Suppressor macrophage treated with lipopolysaccharide for 1 hour (primary cell): ENCODE measurements at places on chromosomes 7 and 10.

DNA sequence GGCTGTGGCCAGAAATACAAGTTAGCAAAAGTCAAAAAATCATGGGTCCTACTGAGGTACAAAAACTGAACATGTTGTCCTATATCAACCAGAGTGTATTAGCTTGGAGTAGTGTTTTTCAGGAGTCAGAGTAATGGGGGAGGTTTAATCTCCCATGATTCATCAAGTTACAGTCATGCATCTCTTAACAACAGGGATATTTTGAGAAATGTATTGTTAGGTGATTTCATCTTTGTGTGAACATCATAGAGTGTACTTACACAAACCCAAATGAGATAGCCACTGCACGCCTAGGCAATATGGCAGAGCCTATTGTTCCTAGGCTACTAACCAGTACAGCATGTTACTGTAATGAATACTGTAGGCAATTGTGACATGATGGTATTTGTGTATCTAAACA, 14.9 kb upstream of the TES start:
- DNase-seq: no peak

- DNase-seq: no peak
These were observed 45.9 kb upstream of the DRGX start for GRCh38 chr10:49441488-49442476.

DNA sequence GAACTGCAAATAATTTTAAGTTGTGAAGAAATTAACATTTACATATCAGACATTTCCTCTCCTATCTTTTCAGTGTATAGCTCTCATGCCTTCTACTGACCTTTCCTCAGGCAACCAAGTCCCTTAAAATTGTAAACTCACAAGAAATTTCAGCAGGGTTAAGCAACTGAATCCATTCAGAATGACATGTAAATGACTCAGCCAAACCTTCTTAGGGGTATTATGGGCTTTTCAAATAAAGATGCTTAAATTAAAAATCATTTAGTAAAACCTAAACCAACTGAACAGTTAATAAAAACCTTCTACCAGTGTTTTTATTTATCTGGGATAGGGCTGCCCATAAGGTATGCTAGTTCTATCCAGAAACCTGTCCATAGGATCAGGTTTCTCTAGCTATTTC, 20.7 kb downstream of the WAPL start:
- peak; percentile 27 for DNase-seq

DNA sequence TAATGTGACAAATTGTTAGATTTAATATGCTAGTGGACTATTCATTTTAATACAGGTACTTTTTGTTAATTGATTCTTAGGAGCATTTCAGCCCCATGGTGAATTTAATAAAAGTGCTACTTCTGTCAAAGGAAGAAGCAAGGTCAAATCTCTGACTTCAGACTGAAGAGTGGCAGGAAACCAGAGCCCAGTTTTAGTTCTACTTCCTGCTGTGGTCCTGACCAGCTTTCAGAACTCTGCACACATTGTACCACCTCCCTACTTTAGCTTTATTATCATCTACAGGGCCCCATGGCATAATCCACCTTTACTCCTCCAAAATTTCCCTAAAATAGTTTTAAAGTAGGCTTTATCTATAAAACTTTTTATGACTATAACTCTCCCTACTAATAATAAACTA, 33.7 kb downstream of the CTTNBP2 start:
- no peak for DNase-seq

DNA sequence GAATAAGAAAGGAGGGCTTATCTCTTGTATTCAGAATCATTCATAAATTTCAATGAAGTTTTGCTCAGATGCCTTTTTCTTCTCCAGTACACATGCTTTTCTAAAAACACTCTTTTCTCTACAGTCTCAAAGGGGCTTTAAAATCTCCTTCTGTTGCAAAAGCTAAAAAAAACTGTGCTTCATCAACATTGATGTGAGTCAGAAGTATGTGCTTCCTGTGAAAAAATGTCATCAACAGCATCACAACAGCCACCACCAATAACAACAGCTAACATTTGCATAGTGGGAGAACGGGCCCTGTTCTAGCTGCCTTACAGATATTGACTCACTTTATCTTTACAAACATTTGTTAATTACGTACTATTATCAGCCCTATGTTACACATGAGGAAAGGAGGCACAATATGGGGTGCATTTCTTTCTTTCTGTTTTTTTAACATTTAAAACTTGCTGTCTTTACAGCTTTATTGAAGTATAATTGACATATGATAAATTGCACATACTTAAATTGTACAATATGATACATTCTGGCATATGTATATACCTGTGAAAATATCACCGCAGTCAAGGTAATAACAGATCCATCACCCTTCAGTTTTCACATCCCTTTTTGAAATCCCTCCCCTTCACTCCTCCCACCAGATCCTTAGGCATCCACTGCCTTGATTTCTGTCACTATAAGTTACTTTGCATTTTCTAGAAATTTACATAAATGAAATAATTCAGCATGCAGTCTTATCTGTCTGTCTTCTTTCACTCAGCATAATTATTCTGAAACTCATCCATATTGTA, 1605.4 kb upstream of the LRRTM3 start:
- no peak for DNase-seq

- DNase-seq: no peak
These were observed 213.9 kb upstream of the PPP2R2D start for GRCh38 chr10:131686781-131687420.

DNA sequence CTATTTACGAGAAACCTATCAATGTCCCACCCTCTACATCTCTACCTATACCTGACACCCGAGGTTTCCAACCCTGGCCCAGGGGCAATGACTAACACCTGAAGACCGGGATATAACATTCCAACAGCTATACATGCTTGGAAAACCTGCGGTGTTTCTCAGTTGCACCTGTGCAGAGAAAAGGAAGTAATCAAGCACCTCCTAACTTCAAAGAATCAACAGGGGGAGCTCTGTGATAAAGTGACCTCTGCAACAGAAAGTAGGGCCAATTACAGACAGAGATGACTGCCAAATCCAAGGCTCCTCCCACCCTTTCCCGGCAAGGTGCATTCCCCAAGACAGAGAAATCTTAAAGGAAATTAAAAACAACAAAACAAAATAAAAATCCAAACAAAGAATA, 41.3 kb downstream of the CCDC6 start:
- peak; percentile 42 for DNase-seq

DNA sequence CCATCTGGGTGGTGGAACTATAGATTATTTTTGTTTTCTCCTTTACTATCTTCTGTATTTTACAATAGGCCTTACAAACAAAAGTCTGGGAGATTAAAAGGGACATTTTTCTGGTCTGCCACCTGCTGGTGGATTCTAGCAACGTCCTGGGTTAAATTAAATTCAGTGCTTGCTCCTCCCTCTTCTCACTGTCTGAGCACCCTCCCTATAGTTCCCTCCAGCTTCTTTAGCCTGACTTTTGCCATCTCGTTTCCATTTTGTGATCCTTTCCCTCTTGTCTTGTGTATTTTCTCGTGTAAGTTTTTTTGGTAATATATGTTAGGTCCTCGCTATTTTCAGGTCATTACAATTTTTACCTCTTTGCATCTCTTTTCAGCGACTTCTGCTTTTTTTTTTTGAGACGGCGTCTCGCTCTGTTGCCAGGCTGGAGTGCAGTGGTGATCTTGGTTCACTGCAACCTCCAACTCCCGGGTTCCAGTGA, 16.1 kb downstream of the ANKRD16 start:
- peak; percentile 79 for DNase-seq

DNA sequence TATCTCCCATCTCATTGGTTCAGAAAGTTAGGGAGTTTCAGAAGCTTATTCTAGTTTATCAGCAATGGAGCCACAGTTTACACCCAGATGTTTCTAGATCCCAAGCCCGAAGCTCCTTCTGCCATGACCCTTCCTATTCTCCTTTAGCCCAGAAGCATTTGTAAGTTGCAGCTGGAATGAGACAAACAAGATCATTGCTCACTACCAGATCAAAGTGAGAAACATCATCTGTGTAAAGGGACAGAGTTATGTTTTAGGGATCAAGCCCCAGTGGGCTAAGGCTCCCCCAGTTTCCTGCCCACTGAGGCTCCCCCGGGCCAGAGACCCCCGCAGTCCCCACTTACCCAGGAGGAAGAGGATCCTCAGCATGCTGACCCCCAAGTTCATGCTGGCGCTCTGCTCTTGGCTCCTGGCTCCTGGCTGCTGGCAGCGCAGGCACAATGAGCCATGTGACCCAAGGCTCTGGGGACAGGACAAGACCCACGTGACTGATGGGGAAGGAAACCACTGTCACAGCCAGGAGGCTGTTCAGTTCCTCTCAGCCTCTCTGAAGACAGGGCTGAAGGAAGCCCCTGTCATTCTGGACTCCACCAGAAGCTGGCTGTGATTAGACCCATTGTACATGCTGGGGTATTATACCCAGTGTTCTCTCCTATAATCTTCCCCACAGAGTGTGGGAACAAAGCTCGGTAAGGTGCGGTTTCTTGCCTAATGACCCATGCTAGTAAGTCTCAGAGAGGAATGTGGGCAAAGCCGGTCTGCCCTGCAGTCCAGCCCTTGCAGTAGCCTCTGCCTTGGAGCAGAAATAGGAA, at the start of gene TMEM273:
TSS of gene TMEM273 (minus strand) at position 442 of the 812 bp plus-strand sequence. CDS start at position 387, 55 bp downstream.
- peak; percentile 83 for DNase-seq

DNA sequence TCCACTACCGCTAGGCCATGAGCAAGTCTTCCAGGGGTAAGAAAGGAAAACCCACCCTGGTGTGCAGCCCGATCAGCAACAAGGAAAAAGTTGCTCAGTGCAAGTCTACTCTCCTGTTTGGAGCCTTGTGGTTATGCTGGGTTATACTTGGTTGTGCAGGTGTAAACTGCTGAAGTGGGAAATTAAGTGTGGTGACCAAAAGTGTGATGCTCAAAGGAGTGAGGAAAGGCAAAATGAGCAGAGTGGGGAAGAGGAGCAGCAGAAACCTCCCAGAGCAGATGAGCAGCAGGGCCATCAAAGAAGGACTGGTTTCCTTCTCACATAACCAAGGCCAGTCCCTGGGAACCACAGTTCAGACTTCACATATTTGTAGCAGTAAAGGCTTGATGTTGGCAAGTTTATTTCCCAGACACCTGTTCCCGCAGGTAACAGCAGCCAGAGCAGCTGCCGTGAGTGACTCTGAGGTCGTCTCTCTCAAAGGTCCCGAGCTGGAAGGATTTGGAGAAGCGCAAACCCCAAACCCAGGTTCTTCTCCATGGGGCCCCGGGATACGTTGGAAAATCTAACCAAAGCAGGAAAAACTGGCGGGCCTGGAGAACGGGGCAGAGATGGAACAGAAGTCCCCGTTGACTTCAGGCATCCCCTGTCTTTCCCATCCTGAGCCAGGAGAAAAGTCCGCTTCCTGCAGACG, 607 bp upstream of the SMO start:
- no peak for DNase-seq

GRCh38 chr7:38195804-38196595, 18.0 kb downstream of the STARD3NL start:
- DNase-seq: no peak

DNA sequence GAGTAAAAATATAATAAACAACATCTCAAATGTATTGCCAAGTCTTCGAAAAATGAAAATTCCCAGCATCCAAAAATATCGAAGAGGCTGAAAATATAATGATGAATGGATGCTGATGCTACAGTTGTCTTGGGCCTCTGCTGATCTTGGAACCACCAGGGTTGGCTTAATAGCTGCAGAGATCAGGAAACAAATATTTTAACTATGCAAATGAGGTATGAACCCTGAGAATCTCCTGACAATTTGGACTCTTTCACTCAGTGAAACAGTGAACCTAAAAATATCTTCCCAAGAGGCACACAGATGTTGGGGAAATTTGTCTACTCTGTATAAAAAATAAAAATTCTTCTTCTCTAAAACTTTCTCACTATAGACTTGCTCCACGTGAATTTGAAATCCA, 97.7 kb upstream of the EGFR start:
- DNase-seq: no peak

DNA sequence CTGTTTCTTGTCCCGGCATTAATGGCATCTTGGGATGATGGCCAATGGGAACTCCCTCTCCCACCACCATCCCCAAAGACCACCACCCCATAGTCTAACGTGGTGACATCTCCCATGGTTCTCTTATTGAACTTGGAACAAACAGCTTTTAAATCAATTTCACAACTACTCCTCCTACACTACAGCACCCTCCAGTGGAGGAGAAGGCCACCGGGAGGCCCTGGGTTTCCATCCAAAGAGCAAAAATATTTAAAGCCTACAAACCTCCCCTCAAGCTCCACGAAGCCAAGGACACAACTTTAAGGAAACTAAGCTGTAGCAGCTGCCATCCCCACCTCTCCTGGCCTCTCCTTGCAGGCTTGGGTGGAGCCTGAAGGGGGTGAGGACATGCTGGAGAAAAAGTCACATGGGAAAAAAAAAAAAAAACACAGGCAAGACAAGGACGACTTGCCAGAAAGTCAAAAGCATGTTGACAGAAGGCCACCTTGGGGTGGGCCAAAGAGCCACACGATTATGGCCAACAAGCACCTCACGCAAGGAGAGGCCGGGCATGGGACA, 94.0 kb upstream of the LANCL2 start:
- DNase-seq: no peak

- no peak for DNase-seq
These were observed 35.1 kb upstream of the DNAJB6 start for GRCh38 chr7:157301610-157302120.

- DNase-seq: no peak
These were observed 253.6 kb downstream of the KIF20B start for GRCh38 chr10:89954787-89955566.

DNA sequence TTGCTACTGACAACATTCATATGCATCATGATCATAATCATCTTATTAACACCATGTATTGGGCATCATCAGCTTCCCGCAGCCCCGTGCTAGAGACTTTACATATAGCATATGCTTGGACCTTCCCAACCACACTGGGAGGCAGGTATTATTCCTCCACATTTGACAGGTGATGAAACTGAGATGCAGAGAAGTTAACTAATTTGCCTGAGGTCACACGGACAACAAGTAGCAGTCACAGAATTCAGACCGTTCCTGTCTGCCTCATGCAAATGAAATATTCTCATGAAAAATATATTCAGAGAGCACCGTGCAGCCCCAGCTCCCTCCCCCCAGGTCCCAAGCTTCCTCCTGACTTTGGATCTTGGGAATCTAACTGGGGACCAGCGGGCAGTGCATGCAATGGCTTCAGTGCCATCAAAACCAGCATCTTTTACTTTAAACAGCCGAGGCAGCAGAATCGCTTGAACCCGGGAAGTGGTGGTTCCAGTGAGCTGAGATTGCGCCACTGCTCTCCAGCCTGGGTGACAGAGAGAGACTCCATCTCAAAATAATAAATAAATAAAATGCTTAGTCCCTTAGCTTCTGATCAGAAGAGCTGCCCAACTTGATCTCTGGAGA, 112.2 kb upstream of the GPR26 start:
- DNase-seq: no peak
